Mesenteric fat pad (tissue), 1 donor: ENCODE measurements at places on chromosomes 6 and 20. TPM values are rescaled to one million over a fixed set of nuclear protein-coding genes. Genes with fewer than 3 reads are reported as not detected.

GRCh38 chr20:2473516-2473915, 2.9 kb upstream of the SNRPB start:
- DNase-seq, result no peak

SLC17A9 gene
- 12.7 TPM for total RNA-seq

LY6G6D gene
- total RNA-seq, result not detected

- DNase-seq, result no peak
These were observed 190.0 kb downstream of the C6orf118 start for GRCh38 chr6:165119231-165120020.

GRCh38 chr6:52299653-52300052, 15.1 kb upstream of the MCM3 start:
- DNase-seq, result no peak

EPPIN gene
- not detected for total RNA-seq

DNA sequence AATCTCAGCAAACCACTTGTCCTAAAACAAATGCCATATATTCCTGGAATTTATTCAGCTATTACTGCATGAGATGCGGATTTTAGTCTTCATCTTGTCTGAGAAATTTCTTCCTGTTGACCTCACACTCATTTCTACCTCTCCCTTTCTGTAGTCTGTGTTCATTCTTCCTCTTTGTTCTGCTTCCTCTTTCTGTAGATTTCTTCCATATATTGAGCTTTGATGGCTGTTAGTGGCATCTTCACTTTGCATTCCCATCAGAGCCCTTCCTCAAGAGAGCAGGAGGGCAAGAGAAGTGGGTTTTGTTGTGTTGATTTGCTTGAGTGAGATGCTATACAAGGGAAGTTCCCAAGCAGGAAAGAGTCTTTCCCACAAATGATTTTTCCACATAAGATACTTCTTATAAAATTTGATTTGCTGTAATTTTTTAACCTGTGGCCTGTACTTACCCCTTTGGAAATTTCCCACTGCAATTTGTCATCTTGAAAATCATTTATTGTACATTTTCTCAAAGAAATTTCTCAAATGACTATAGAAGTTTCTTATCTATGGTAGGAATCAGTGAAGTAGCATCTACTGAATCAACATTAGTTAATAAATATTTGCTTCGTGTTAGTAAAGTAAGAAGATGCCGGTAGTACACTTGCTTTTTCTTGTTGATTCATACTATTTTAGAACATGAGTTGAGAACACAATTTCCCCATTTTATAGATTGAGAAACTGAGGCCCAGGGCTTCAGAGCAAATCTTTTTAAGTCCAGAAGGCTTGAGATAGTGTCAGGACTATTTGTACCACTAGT, 43.8 kb downstream of the MAP3K4 start:
- DNase-seq, result no peak

GRCh38 chr6:5936631-5937030, 70.1 kb downstream of the NRN1 start:
- DNase-seq, result no peak

C6orf136 gene
- total RNA-seq, result 12.4 TPM

DNA sequence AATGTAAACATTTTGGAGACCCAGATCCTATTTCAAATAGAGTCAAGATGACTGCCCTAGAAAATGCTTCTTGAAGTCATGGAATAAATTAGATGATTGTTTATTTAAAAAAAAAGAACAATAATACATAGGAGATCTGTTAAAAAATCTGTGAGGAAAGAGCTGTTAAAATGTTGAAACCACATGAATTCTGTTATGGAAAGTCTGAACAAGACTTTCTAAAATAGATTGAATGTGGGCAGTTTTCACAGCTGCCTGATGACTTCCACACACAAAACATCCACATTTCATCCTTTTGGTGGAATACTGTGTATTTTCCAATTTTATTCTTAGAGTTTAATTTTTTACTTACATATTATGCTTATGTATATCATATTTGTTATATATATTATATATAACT, 186.1 kb downstream of the LAMA2 start:
- no peak for DNase-seq
